Psoas muscle (tissue), 8 donors: ENCODE measurements at places on chromosomes 5 and 9. TPM values are rescaled to one million over a fixed set of nuclear protein-coding genes. Genes with fewer than 3 reads are reported as not detected.

TMC1 gene
- 0.34 TPM for total RNA-seq

GRCh38 chr9:114416290-114416689 is 28.5 kb upstream of the AKNA start:
- H3K27ac ChIP-seq = no peak overlapping the region
- no peaks in the 10 kb centered on the region for H3K4me1 ChIP-seq

GRCh38 chr5:91207248-91207647 is 175.9 kb downstream of the ARRDC3 start:
- no peak overlapping the region for H3K4me3 ChIP-seq
- no peaks in the 10 kb centered on the region for H3K36me3 ChIP-seq
- H3K27ac ChIP-seq = no peak overlapping the region

SPATA31C2 gene
- total RNA-seq = not detected

PCDHA9 gene
- total RNA-seq = 0.04 TPM

- no peak overlapping the region for H3K4me3 ChIP-seq
- H3K36me3 ChIP-seq = no peaks in the 10 kb centered on the region
- H3K27ac ChIP-seq = no peak overlapping the region
- no peak for DNase-seq
- H3K27me3 ChIP-seq = no peaks in the 10 kb centered on the region
- H3K4me1 ChIP-seq = no peaks in the 10 kb centered on the region
Observed at GRCh38 chr5:106189121-106189809, 1481.5 kb downstream of the EFNA5 start.

LRRC19 gene
- not detected for total RNA-seq

- peaks cover 34% of the 10 kb centered on the region for H3K4me1 ChIP-seq
- no peaks in the 10 kb centered on the region for H3K27me3 ChIP-seq
- peak overlapping the region; percentile 93 for H3K4me3 ChIP-seq
- no peaks in the 10 kb centered on the region for H3K36me3 ChIP-seq
- H3K27ac ChIP-seq = peak overlapping the region; percentile 99
Observed at GRCh38 chr9:14313378-14313940, 482 bp downstream of the NFIB start.
